Karpas-422 (cell line): ENCODE measurements at places on chromosomes 6 and 20.

GRCh38 chr20:3297079-3297378 lies 58.0 kb upstream of the SLC4A11 start:
- DNase-seq, result no peak

DNA sequence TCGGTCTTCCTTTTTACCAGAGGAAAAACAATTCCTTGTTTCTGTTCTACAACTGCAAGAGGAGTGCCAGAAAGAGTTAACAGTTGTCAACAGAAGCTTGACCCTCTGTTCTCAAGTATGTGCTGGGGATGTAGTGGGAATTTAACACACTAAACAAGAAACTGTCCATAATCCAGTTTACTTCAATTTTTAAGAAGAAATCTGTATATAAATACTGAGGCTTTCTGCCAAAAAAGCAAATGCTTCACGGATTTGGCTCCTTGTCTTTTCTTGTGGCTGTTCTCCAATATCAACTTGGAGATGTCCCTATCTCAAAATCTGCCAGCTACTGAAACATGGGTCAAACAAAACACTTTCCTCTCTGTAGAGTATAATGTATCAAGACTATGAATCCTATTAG lies 26.8 kb downstream of the REV3L start:
- DNase-seq, result no peak

- no peak for DNase-seq
These were observed 988 bp downstream of the UBE2V1 start for GRCh38 chr20:50111829-50112495.

GRCh38 chr6:36049582-36049981 lies 22.0 kb downstream of the MAPK14 start:
- DNase-seq, result no peak

GRCh38 chr6:150603176-150603575 lies 3.5 kb downstream of the PLEKHG1 start:
- DNase-seq, result no peak

- peak; percentile 67 for DNase-seq
These were observed 121.4 kb upstream of the DST start for GRCh38 chr6:56764081-56764566.

DNA sequence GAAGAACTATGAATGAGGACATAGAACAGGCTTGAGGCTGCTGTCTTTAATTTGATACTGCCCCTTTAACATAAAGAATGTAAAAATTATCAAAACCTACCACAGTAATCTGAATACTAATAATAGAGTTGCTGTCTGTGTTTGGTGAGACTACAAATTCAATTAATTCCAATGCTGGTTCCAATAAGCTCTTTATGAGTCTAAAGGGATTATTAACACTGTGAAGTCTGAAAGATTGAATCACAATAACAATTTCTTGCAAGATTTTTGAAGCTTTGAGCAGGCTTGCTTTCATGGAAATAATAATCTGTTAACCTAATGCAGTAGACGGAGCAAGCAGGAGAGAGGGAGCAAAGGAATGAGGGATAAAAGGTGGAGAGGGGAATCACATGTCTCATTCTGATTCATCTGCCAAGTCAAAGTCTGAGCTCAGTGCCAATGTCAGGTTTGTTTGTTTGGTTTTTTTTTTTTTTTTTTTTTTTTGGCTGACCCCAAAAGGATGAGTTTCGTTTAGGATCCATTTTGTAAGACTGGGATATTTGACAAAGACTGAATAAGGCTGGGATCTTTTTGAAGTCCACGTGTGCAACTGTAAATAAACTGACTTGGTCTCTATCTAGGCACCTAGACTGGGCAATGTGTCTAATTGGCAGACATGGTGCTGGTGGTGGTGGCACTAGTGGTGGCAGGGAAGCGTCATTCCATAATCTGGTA lies 211.6 kb downstream of the RNF144B start:
- no peak for DNase-seq

DNA sequence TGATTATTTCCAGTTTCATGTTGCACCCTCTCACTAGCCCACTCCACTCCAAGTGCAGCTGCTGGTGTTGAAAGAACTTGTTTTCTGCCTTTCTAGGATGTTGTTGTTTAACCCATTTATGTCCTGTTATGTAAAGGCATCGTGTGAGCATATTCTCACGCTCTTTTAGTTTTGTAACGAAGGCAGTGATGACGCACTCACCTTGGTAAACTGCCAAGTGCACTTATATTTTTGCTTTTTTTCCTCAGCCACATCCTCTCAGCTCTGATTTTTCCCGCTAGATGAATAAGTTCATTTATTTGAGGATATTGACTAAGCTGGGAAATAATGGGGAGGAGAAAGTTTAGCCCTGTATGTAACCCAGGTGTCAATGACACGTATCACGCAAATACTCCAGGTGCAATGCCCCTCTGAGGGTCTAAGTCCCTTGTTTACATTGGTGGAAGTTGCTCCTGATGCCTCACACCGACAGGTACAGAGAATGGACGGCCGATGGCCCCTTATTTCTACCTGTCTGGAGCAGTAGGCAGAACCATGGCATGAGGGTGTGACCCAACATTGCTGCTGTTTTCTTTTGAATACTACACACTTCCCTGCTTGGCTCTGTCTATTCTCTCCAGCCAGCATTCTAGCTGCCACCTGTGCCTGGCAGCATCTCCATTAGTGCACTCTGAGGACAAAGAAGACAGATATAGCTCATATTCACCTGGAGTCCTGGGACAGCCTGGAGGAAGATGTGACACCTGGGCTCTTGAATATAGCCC lies 132.7 kb upstream of the SLC24A3 start:
- no peak for DNase-seq

DNA sequence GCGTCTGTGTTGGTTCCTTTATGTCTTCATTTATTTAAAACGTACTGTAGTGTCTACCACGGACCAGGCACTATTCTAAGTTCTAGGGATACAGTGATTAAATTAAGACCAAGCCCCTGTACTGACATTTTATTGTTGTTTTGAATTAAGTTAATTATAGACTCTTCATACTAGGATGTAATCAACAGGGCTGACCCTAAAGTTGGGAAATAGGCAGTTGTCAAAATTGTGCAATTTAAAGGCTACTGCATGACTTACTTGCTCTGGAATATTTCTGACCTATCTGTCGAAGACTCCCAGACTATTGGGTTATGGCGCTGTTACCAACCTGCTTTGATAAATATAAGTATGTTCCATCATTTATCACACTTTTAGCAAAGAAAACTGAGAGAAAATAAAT lies 6.7 kb downstream of the MYO6 start:
- no peak for DNase-seq

- no peak for DNase-seq
These were observed 3.8 kb downstream of the ACTR5 start for GRCh38 chr20:38752029-38752428.

- DNase-seq, result peak; percentile 55
These were observed 16.6 kb downstream of the POM121L2 start for GRCh38 chr6:27295301-27296079.

- no peak for DNase-seq
These were observed 56.2 kb upstream of the ARID1B start for GRCh38 chr6:156720691-156721685.

DNA sequence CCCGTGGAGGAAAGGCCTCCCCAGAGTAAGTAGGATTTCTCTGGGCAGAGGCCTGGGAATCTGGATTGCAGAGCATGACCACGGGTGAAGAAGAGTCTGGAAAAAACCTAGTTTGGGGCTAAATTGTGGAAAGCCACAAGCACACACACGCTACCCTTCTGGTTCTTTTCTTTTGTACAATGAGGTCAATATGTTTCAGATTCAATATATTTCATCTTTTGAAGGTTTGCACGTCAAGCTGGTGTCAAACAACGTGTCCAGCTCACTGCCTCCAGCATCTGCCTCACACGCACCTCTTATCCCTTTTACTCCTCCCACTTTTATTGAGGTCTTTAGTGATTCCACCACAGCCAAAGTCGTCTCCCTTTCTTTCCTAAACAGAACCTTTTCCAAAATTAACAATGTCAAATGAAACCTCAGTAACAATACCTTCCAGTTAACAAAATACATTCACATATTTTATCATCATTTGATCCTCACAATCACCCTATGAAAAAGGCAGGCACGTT lies 773 bp upstream of the EPB41L2 start:
- peak; percentile 42 for DNase-seq

- no peak for DNase-seq
These were observed 386.5 kb upstream of the SULF2 start for GRCh38 chr20:48171626-48172356.

GRCh38 chr6:158069800-158070195 lies 88.1 kb downstream of the SYNJ2 start:
- DNase-seq, result no peak

- DNase-seq, result no peak
These were observed 33.3 kb downstream of the ORC3 start for GRCh38 chr6:87623248-87623647.

DNA sequence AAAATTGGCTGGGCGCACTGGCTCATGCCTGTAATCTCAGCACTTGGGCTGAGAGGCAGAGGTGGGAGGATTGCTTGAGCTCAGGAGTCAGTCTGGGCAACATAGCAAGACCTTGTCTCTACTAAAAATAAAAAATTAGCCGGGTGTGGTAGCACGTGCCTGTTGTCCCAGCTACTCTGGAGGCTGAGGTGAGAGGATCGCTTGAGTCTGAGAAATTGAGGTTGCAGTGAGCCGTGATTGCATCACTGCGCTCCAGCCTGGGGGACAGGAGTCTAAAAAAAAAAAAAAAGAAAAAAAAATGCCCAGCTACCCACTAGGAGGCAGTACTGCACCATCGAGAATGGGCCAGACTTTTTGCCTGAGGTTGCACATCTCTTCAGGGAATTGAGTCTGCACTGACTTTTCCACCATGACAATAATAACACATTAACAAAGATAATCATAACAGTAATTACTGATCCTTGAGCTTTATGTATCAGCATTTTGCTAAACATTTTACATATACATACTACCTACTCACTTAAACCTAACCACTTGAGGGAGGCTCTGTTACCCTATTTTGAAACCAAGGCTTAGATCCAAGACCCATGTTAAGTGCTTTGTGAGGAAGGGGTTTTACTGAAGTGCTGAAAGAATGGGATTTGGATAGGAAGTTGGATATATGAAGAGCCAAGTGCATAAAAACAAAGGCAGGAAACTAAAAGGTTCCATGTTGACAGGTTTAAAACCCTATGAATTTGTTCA lies 21.0 kb downstream of the SRSF3 start:
- peak; percentile 87 for DNase-seq

DNA sequence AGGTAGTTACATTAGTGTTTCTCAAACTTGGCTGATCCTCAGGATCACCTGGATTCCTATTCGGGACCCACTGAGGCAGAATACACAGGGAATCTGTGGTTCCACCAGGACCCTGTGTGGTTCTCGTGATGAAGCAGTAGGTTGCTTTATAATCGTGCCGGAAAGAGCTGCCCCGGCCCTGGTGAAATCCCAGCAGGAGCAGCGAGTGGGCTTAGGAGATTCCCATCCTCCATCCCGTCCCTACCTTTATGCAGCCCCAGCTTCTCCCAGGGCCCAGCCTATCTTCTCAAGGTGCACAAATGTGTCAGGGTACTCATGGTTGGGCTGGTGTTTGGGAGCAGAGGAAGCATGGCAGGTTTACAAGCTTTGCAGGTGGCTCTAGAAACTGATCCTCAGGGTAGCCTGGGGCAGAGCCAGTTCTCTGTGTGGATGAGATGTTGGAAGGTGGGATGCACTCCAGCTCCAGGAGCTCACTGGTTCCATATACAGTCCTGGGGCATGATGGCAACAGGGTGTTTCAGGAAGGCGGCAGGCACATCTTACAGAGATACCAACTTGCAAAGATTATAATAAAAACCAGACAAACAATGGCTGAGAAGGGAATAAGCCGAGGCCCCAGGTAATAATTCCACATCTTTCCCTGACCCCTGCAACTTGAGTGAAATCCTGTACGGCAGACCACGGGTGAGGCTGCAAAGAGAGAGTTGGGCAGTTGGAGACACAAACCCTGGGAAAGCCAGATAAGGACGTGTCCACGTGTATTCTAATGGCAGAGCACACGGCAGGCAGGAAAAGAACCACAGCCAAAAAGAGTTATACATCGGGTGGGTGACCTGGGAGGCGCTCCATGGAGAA lies 5.9 kb downstream of the SLC22A1 start:
- DNase-seq, result no peak

GRCh38 chr20:23410916-23411695 lies 10.2 kb downstream of the NAPB start:
- DNase-seq, result no peak

DNA sequence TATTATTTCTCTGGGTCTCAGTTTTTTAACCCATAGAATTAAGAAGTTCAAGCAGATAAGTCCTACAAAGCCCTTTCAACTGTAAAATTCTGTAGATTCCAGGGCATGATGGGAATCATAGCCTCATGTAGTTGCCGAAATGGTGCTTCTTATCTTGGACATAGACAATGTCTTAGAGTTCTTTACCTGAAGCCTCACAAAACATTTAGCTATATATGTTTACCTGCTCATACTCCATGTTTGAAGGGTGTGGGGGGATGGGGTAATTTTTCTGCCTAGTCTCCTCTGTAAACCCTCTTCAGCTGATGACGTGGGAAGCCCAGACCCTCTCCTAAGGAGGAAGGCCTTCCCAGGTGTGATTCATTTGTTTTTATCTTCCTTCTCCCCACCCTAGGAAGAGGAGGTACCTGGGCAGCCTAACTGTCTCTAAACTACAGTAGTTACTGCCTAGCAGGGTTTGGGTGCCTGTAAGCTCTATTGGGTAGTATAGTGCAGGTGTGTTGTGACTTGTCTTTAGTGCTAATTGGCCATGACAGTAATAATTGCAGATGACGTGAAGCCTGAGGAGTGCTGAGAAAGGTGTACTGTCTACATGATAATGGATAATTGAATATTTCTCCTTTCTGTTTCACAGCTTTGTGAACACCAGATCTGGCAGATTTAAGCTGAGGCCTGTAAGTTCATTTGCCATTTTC lies 230.8 kb downstream of the TFAP2B start:
- no peak for DNase-seq

DNA sequence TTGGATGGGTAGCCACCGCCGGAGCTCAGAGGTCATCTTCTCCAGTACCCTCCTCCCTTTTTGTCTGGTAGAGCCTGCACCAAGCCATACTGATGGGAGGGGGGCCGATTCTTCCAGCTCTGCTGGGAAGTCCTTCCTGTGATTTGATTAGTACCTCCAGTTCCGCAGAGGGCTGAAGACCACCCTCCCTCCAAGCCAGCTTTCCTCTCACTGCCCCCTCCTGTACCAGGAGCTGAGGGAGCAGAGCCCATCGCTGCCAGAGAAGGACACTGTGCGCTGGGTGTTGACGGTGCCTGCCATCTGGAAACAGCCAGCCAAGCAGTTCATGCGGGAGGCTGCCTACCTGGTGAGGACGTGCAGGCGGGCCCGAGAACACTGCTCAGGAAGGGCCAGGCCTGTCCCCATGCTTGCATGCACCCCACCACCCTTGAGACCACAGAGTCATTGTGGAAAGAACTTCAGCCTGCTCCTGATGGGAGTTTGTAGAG lies 13.2 kb downstream of the HSPA12B start:
- DNase-seq, result no peak

GRCh38 chr6:111620169-111620568 lies 14.5 kb upstream of the TRAF3IP2 start:
- DNase-seq, result peak; percentile 17
